NCI-H1694 (cell line): ENCODE measurements at places on chromosomes 7 and 10.

DNA sequence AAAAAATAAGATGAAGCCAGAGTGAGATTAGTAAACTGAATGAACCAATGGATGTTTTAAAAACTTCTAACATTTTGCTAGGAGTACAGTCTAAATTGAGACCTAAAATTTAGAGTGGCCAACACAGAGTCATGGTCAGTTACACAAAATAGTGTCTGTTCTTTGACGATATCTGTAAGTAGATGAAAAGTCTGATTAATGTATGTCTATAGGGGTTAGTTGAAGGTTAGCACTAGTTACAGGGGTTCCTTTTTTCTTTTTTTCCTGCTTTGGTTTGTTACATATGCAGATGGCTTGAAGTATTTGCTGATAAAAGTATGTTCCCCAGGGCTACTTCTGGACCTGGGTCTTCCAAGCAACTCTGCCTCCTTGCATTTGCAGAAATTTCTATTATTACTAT lies 90.1 kb upstream of the MTPN start:
- DNase-seq: no peak

- no peak for DNase-seq
Observed at GRCh38 chr7:37230221-37230620, 218.4 kb downstream of the ELMO1 start.

DNA sequence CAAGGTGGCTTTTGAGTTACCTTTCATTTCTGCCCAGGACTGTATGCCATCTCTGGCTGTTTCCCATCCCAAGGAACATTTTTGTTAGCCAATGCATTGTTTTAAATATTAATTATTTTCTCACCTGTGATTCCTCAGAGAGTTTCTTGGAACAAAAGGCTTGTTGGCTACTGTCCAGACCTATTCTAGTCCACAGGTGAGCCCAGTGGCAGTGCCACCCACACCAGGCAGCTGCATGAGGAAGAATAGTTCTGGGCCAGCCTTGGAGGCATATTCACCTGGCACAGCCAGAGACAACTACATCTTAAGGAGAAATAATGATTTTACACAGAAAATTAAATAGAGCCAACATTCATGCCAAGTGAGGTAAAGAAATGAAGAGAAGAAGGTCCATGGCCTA lies 123.9 kb downstream of the C1GALT1 start:
- no peak for DNase-seq

DNA sequence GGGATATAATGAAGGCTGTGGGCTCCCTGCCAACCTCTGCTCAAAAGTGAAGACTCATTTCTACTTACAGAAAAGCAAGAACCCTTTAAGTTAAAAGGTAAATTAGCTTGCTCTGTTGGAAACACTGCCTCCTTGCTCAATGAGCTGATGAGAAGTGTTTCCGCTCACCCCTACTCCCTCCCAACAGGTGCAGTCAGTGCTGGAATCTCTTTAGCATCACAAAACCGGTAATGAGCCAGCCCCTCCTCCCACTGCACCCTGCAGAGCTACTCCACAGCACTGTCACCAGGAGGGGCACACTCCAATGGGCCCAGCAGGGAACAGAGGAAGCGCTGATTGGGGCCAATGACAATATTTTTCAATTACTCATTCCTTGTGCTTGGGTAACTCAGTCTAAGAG lies 262.5 kb downstream of the TCERG1L start:
- no peak for DNase-seq
